ENCODE measurements at places on chromosomes 11 and 22.
A peak's percentile ranks its signal among the peaks of the same experiment; 100 is the strongest.

GRCh38 chr11:96332126-96332771 is 10.7 kb downstream of the MAML2 start:
- no peak for DNase-seq

DNA sequence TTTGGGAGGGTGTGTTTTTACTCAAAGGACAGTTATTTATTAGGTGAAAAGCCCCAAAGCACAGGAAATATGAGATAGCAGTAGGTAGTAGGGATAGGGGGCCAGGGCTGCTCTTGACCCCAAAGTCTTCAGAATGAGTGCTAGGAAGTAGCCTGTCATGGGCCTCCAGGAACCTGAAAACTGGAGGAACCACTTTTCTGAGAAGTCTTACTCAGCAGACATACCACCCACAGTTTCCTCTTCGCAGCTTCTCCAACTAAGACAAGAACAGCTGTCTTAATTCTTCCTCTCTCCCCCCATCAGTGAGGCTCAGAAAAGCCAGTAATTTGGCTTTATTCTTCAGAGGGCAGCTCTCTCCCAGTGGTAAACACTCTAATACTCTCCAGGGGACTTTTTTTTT is 84.0 kb upstream of the CTSC start:
- DNase-seq, result no peak

GRCh38 chr11:27363576-27364117 is 632 bp upstream of the CCDC34 start:
- no peak for DNase-seq

GRCh38 chr22:33209930-33210784 is 152.0 kb upstream of the SYN3 start:
- no peak for DNase-seq

DNA sequence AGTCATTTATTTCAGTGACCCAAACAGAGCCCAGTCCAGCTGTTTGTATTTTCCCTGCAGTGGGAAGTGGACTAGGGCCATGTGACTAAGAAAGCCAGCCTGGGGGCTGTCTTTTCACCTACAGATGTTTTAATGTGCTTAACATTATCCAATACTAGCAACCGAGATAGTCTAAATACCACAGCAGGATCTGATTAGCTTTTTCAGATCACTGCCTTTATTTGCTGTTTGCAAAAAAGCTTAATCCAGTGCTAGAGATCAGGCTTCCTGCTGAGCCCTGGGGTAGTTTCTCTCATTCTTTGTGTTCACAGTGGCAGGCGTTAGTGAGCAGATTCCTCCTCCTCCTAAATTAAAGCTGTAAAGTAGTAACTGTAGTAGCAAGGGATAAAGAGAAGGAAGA is 35.0 kb downstream of the ZC3H12C start:
- DNase-seq, result peak; percentile 27

- no peak for DNase-seq
Observed at GRCh38 chr11:77206264-77207018, 78.4 kb downstream of the MYO7A start.

- no peak for DNase-seq
Observed at GRCh38 chr22:45802054-45802453, 130.4 kb downstream of the ATXN10 start.

DNA sequence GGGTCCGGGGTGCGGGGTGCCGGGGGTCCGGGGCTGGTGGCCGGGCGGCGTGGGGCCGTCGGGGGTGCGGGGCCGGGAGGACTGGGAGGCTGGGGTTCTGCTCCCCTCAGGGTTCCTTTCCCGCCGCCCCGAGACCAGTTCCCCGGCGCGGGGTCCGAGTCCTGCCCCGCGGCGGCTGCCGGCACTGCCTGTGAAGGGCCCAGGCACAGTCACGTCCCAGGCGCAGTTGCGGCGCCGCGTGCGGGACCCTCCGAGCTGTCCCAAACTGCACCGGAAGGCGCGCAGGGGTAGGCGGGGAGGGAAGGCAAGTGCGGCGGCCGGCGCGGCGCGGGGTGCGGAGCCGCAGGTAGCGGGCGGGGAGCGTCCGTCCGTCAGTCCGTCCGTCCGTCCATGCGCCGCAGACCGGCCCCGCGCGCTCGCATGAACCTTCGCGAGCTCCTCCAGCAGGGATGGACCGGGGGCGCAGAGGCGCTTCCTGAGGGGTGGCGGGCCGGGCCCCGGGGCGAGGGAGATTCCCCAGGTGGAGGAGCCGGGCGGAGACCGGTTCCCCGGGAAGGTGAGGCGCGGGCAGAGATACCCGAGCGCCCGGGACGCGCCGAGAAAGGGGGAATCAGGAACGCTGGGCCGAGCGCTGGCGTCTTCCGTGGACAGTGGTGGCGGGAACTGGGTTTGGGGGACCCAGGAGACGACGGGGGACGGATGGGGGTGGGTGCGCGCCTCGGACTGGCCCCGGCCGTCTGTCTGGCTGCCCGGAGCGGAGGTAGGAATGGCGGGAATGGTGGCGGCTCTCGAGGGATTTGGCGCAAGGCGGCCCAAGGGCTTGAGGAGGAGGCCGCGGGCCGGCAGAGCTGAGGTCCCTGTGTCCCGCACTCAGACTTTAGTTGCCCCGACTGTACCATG is 3.1 kb upstream of the ADORA2A start:
- DNase-seq, result no peak

GRCh38 chr11:108743851-108744250 is 79.0 kb downstream of the DDX10 start:
- no peak for DNase-seq

GRCh38 chr11:7512525-7513233 is 1.1 kb upstream of the PPFIBP2 start:
- DNase-seq, result peak; percentile 22

DNA sequence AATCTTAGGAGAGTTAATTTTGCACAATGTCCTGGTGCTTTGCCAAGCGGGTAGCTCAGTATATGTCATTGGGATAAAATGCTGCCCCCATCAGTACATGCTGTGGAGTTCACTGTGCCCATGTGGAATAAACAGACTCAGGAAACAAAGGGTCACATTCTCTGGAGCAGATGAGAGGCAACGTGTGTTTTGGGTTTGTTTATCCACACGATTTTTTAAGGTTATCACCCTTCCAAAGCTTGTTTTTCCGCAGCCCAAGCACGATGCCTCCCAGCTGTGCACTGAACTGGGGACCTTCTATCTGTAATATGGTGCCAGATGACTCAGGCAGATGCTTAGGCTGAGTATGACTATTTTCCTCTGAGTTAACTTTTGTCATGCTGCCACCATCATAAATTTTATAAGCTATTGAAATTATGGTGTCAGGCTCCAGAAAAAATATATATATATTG is 6.5 kb downstream of the OR4D6 start:
- peak; percentile 16 for DNase-seq

All from GM04504 (cell line).